ENCODE measurements at places on chromosomes 4 and X.

GRCh38 chr4:28772788-28773187, 1912.1 kb downstream of the STIM2 start:
- no peak for DNase-seq

- no peak for DNase-seq
Observed at GRCh38 chr4:78666830-78667258, 109.3 kb upstream of the BMP2K start.

DNA sequence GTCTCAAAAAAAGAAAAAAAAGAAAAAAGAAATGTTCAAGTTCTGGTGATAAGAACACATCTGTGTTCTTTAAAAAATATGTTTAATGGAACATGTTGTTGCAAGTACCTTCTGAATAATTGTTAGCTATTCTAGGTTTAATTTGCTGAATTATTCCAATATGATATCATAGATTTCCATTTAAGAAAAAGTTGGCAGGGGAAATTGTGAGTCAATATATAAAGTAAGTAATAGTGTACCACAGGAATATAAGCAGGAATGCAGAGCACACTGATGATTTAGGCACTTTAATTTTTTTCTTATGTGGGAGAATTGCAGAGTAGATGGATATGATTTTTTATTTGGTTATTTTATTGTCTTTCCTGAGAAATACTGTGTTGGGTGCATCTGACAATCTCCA, 190.7 kb downstream of the RPA4 start:
- no peak for DNase-seq

GRCh38 chr4:82429728-82430192, 502 bp downstream of the HNRNPDL start:
- peak; percentile 71 for DNase-seq

- no peak for DNase-seq
Observed at GRCh38 chrX:8714164-8714563, 17.8 kb downstream of the ANOS1 start.

GRCh38 chrX:1153940-1154339, 58.5 kb downstream of the CRLF2 start:
- no peak for DNase-seq

DNA sequence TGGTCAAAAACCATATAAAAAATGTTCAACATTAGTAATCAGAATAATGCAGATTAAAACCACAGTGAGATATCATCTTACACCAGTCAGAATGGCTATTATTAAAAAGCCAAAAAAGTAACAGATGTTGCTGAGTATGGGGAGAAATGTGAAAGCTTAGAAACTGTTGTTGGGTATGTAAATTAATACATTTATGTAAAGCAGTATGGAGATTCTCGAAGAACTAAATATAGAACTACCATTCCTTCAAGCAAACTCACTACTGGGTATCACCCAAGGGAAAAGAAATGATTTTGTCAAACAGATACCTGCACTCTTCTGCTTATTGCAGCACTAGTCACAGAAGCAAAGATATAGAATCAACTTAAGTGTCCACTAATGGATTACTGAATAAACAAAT, 576.4 kb upstream of the EPHA5 start:
- no peak for DNase-seq

- DNase-seq: no peak
Observed at GRCh38 chrX:63961964-63962363, 176.9 kb upstream of the ARHGEF9 start.

- DNase-seq: no peak
Observed at GRCh38 chr4:48739560-48740019, 40.5 kb downstream of the FRYL start.

GRCh38 chr4:153488006-153488891, 22.1 kb downstream of the TMEM131L start:
- DNase-seq: peak; percentile 70

DNA sequence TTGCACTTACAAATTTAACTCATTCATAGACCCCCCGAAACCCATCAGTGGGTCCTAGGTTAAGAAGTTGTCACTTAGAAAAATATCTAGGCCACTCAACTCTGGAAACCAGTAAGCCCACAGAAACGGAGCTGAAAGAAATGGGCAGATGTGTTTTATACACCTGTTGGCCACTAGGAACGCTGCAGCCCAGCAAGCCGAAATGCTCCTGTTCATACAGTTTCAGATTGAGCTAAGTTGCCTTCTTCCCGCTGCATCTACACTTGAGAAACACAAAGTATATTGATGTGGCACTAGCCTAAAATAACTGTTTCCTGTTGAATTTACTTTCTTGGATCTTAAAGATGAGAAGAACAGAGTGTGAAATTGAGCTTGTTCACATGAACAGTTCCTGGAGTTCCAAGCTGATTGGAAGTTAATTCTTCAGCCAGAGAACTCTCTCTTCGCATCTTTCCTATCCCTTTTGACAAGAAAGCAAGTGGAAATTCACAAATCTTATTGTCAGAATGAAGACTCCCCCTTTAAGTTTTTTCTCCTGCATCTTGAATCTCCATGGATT, 174.1 kb downstream of the RBMX2 start:
- DNase-seq: peak; percentile 1

DNA sequence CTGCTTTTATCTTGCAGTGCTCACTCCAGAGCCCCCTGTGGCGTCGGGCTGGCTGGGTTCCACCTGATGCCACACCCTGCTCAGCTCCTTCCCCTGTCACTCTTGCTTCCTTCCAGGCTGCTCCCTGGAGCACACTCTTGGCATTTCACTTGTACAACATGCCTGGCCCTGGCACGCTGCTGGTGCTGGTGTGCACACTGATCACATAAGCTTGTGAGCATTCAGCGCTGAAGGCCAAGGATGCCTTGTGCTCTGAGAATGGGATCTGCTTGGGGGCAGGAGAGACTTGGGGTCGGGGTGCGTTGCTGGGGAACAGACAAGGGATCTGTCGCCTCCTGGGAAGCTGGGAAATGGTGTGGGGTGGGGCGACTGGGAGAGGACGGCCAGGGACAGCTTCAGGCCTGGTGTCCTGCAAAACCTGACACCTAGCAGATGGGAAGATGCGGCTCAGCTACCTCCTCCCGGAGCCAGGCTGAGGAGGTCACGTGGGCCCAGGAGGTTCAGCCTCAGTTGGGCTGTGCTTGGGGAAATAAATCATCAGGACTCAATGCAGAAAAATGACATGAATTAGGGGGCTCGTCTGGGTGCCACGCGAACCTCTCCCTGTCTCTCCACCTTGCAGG, 108.5 kb downstream of the PHKA2 start:
- DNase-seq: no peak

DNA sequence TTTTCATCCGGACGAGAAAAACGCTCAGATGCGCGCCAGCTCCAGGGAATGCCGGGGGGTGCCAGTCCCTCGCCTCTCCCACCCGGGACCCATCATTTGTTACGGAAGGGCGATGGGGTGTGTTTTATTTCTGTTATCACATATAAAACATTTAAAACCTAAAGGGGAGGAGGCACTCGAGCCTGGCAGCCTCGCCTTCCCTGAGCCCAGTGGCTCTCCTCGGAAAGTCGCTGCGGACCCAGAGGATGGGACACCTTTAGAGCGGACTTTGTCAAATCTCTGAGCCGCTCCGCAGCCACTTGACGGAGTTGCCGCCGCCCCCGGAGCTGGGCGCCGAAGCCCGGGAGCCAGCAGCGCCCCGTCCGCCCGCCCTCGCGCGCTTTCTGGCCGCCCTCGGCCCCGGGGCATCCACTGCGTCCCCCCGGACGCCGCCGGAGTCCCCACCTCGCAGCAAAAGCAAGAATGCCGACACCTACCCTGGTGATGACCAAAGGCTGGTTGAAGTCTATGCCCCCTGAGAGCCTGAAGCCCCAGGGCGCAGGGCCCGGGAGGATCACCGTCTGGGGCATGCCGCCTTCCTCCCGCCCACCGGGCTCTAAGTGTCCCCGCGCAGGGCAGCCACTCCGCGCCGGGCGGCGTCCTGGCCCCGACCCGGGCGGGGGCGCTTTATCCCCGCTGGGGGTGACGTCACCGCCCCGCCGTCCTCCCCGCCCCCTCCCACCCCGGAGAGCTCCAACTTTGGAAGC, at the start of gene PDLIM3:
Gene PDLIM3 (minus strand): TSS at position 642 of the 746 bp plus-strand sequence. CDS start 73 bp downstream, at position 569.
- DNase-seq: no peak

- DNase-seq: no peak
Observed at GRCh38 chr4:141275834-141276233, 55.1 kb downstream of the ZNF330 start.

DNA sequence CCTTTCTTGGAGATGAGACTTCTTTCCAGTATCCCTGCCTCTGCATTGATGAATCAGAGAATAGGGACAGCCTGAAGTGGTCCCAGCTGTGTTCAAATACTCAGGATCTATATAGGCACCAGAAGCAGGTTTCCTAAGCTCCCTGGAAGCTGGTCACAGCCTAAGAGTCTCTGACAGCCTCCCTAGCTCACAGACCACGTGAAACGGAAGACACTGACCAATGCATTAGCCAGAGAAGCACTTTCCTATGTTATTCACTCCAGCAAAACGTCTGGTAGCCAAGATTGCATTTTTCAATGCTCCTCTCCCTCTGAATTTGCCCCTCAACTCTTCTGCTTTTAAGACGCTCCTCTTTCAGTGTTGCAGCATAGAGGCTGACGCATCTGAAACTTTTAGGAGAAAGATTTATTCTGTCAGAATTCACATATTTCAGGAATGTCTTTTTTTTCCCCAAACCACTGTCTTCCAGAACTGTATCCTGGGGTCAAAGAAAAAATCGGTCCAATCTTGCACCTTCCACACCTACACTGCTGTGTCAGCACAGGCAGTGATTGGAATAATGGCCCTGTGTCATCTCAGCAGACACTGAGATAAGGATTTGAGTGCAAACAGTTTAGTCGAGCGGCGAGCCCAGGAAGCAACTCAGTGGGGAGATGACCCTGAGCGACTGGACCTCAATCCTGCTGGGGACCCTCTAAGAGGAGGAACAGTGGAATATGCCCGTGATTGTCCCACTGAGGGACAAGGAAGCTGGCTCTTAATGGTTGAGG, 109.4 kb downstream of the SMIM20 start:
- DNase-seq: no peak

- DNase-seq: no peak
Observed at GRCh38 chrX:67622053-67622585, 78.3 kb downstream of the AR start.

DNA sequence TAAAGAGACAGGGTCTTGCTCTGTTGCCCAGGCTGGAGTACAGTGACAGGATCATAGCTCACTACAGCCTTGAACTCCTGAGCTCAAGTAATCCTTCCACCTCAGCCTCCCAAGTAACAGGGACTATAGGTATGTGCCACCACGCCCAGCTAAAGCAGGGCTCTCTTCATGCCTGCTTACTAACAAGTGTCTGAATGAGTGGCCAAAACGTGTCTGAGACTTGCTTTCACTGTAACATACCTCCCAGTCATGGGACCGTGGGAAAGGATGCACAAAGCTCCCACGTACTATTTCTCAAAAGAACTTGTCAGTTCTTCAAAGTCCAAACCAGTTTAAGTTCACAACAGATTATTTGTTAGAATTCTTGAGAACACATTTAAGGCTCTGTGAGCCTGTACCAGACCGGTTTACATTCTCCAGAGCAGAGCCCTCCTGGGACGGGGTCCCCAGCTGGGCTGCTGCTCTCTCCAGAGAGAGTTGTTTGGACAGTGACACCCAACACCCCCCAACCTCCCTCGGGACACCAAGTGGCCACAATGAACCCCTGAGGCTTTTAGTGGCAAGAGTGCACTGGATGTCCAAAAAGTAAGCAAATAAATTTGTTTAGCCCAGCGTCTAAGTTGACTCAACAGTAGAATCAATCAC, 24.1 kb downstream of the SH3KBP1 start:
- no peak for DNase-seq

GRCh38 chr4:76980261-76980660, 30.7 kb downstream of the SEPTIN11 start:
- no peak for DNase-seq

DNA sequence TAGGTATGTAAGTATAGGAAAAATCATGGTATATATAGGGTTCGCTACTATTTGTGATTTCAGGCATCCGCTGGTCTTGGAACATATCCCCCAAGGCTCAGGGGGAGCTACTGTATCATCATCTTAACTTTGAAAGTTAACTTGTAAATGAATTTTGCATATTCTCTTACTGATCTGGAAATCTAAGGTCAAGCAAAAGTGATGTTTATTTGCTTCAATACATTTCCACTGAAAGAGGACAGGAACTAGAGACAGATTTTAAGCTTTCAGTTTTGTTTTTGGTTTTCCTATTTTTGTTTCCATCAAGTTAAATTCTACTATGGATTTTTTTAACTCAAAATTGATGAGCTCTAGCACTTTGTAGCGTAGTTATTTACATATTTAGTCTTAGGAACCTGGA, 56.2 kb downstream of the NAF1 start:
- no peak for DNase-seq

DNA sequence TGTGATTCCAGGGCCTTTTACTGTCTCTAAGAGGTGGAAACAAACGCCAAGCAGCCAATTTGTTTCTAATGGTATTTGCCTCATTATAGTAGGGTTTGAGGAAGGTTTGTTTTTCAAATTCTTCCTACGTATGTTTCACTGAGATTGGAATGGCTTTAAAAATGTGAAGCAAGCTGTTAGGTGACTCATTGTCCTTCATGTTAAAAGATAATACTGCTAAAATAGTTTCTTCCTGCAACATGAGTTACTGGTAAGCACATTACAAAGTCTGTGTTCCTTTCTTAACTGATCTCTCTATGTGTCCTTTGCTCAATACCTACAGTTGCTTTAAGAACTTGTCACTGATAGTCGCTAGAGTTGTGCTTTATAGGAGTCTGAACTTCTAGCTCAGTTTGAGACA, 1183.9 kb downstream of the RPA4 start:
- DNase-seq: no peak

DNA sequence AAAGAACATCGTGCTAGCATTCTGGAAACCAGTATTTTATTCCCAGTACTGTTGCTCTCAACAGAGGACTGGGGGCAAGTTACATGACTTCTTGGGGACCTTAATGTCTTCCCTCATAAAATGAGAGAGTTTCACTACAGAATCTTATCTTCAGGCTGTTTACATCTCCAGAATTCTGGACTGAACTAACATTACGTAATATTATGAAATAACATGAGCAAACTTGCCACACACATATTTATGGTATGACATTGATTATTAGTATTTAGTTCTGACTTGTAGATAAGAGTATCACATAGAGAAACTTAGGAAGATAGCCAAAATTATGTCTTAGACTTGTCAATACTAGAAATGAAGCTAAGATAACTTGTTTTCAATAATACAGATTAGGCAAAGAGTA, 68.0 kb downstream of the NFKB1 start:
- no peak for DNase-seq

DNA sequence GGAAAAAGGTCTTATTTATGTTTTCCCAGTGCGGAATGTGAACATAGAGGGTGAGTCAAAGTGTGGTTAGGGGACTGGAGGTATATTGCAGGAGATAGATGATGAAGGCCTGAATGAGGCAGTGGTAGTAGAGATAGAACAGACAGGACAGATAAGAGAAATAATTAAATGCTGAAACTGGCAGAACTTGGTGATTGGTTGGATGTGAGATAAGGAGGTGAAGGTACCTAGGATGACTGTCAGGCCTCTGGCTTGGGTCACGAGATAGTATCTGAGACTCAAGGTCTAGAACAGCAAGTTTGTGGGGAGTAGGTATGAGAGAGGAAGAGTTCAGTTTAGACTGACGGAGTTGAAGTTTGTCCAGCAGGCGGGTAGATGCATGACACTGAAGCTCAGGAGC, 3.5 kb downstream of the MND1 start:
- no peak for DNase-seq

Measured in CD4-positive, alpha-beta T cell treated with Interleukin-15 for 4 hours (primary cell).